Left kidney (tissue), 8 donors: ENCODE measurements at places on chromosomes 5 and 9. TPM values are rescaled to one million over a fixed set of nuclear protein-coding genes. Genes with fewer than 3 reads are reported as not detected.

DNA sequence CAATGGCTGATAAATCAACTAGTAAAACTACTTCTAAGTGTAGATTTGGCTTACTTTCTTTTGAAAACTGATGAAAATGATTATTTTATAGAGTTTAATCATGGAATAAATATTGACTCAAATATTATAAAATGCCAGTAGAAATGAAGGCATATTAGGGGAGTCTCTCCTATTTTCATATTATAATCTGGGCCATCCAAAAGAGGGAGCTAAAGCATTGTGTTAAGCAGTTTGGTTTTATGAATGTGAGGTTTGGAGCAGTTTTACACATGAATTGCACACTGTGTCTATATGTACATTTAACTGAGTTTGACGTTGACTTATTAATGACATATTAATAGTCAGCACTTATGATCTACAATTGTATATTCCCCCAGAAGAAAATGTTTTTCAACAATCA, 17.4 kb downstream of the CDH9 start:
- DNase-seq: peak; percentile 32

DNA sequence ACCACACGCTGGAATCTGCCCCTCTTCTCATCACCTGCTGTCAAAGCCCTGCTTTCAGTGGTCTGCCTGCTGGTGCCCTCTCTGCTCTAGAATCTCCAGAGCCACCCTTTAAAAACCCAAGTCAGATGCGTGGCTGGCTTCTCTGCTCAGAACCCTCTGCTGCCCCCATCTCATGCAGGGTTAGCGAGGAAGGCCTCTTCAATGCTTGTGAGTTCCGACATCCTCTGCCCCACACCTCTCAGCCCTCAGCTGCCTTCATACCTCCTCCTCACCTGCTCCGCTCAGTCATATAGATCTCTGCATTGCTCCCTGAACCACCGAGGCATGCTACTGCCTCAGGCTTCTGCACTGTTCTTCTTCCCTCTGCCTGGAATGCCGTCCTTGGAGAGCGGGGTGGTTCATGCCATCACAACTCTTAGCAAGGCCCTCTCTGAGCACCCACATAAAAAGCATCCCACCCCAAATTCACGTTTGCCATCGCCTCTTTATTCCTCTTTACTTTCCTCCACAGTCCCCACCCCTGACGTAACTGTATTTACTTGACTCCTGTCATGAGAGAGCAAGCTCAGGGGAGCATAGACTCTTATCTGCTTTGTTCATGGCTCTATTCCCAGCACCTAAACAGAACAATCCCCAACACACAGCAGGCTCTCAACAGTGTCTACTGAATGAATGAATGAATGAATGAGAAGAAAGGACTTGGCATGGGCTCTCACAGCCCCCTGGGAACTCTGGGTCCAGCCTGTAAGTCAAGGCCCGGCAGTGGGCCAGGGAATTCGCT, 10.4 kb downstream of the SHB start:
- no peak for DNase-seq

DNA sequence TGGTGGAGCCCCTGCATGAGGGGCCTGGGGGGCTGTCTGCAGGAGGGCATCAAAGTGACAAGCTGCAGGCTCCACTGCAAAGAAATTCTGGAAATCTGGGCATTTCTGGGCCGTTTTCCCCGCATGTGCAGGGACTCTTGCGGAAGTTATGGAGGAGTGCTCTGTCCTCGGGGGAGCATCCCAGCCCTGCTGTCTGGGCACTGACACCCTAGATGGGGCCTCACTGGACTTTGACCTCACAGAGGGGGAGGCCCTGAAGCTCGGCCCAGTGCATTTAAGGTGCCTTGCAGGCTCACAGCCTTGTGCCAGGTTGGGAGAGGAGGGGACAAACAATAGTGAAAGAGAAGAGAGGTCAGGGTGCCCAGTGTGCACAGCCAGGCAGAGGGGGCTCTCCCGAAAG, 35.4 kb downstream of the LHX3 start:
- DNase-seq: no peak

- DNase-seq: no peak
These were observed 92.5 kb downstream of the ROR2 start for GRCh38 chr9:91857291-91858212.

Gene MAMDC2
- polyA plus RNA-seq: 7.0 TPM
